NCI-H2081 (cell line): ENCODE measurements at places on chromosomes 6 and 20.

GRCh38 chr6:147135211-147135681 lies 69.0 kb upstream of the STXBP5 start:
- DNase-seq: no peak

DNA sequence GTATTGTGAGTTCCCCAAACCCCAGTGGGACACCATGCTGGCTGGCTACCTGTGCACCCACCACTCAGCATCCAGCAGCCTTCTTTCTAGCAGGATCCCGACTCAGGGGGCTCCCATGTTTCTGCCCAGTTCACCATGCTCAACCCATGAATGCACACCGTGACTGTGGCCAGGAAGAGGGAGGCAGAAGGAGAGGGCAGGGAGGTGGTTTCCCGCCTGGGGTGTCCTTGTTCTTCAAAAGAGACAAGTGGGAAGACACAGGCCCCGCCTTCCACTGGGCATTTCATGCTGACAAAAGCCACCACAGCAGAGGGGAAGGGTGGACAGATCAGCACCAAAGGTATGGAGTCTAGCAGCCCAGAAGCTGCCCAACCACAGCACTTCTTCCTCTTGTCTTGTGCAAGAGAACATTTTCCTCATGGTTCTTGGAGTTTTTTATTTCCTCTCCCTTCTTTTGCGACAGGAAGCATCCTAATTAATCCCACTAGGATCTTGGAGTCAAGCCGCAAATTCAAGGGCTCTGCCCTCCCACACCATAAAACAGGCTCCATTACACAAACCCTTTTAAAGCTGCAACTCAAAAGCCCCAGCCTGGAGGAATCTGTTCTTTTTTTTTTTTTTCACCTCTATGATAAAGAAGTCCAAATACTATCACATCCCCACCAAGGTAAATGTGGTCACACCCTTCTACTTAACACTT lies 13.5 kb upstream of the ANKRD60 start:
- no peak for DNase-seq

- no peak for DNase-seq
Observed at GRCh38 chr6:44778513-44778912, 391.0 kb downstream of the CDC5L start.

DNA sequence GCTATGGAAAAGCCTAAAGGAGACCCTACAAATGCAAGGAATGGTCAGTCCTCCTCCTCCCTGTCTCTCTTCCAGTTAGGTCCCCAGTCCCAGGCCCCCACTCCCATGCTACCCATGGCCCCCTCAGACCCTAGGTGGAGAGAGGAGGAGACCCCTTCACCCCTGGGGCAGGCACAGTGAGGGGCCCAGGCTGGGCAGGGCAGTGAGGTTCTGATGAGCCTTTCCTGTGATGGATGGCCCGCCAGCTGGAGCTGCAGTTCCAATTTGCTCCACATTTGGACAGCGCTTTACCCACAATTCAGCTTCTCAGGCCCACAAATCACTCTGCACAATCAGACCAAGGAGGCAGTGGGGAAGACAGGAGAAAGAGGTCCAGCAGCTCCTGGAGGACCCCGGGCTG lies 37.3 kb upstream of the MLN start:
- no peak for DNase-seq

- DNase-seq: no peak
Observed at GRCh38 chr6:122258839-122259238, 140.6 kb upstream of the HSF2 start.

GRCh38 chr20:36063916-36064657 lies 90.5 kb upstream of the EPB41L1 start:
- no peak for DNase-seq

DNA sequence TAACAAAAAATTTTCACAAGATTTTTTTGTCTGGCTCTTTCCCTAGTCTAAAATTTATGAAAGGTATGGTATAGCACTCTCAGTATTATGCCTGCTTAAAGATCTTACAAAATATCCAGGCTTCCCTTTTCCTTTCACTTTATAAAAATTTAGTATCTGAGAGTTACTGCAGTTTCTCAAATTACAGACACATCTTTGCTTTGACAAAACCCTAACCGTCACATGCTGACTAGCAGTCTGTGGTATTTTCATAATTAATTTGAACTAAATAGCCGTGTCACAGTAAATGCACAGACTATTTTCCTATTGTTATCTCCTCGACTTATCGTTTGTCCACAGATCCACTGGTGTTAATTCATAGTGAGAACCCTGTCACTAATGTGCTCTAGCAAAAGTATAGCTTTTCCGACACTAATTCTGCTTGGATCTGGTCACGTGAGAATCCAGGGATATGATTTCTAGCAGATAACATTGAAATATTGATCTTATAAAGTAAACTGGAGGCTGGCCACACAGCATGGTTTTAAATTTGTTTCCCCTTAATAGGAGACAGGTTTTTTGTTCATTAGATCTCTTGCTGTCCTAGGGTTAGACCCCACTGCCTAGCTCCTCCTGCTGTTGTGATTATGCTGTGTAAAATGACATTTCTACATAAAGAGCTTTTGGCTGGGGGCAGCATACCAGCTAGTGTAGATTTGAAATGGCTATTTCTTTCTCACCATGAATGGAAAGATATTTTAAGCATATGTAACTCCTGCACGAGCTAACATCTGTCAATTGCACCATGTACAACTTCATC lies 340.6 kb upstream of the SASH1 start:
- DNase-seq: no peak

GRCh38 chr20:44701118-44701857 lies 13.9 kb upstream of the CCN5 start:
- no peak for DNase-seq

DNA sequence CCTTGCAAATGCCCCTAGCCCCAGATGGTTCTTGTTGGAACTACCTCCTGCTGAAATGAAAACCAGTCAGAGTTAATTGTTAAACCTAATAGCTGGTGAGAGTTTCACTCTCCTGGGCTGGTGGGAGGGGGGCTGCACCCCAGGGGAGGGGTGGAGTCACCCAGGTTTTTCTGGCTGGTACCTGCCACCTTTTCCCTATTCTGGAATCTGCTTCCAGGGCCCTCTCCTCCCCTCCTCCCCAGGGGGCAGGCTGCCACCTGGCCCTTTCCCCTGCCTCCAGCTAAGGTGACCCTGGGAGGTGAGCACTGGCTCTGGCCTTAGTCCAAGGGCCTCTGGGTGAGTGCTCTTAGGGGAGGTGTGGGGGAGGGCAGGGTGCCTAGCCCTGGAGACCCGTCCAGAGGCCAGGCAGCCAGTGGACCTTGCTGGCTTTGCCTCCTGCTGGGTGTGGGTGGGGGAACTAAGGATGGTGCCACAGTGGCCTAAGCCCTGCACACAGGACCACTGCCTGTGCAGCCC lies 48.8 kb upstream of the EPB41L1 start:
- DNase-seq: no peak

GRCh38 chr6:129475477-129476247 lies 234.3 kb downstream of the ARHGAP18 start:
- DNase-seq: no peak

GRCh38 chr6:115945306-115945705 lies 115.4 kb downstream of the FRK start:
- no peak for DNase-seq

- DNase-seq: no peak
Observed at GRCh38 chr20:3223994-3224680, 14.8 kb downstream of the ITPA start.

DNA sequence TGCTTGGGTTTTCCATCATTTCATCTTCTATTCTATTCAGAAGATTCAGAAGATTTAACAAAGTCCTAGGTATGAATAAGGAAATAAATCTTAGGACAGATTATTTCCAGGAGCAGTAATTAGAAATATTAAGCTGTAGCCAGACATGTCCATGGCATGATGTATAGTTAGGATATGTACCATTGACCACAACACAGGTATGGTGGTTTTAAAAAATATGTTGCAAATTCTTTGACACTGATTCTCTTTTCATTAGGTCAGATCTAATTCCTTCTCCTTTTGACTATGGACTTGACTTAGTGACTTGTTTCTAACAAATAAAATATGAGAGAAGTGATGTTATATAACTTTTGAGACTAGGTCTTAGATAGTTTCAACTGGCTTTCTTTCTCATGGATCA lies 23.5 kb upstream of the PDE7B start:
- no peak for DNase-seq

DNA sequence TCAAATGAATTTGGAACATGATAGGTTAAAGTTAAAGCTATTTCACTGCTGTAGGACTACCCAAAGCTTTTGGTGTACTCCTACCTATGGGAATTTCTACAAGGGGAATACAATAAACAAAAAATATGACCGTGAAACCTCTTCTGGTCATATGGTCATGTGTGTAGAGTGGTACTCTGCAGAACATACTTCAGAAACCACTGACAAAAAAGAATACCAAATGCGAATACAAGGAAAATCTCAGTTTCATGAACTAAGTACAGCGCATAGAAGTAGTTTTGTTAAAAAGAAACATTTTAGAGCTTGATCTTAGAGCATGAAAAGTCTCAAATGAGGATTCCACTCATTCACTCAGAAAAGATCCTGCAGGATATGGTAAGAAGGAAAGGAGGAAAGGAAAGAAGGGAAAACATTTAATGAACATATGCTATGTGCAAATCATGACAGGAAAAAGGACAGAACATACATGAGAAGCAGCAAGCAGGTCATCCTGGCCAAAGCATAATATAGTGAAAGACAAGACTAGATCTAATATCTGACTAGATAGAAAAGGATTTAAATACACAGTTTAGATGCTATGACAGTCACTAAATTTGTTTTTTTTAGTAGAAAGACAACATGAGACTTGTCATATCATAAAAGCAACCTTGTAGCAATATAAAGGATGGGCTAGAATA lies 36.5 kb downstream of the SNX14 start:
- DNase-seq: no peak

DNA sequence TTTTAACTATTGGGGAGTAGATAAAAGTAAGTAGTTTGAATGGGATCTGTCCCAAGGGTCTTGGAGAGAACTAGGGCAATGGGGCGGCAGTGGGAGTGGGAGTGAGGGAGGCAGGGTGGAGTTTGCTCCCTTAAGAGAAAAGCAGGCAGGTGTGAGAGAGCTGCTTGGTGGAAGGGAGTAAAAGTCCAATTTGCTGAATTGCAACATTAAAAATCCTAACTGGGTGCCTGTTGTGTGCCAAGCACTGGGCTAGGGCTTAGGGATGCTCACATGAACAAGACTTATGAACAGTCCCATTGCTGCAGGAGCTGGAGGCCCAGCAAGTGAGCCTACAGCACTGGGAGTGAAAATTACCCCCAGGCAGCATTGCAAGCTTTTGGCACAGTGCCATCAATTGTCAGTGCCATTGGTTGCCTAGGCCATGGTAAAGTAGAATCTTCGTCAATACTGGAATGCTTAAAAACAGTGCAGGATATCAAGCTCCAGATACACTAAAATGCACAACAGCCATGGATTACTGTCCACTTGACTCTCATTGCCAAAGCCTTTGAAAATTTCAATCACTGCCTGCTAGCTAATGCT lies 277.7 kb upstream of the JARID2 start:
- DNase-seq: no peak

- DNase-seq: no peak
Observed at GRCh38 chr6:105331927-105332326, 71.0 kb downstream of the PREP start.

- DNase-seq: no peak
Observed at GRCh38 chr20:63709149-63709527, 1.3 kb downstream of the ZGPAT start.

DNA sequence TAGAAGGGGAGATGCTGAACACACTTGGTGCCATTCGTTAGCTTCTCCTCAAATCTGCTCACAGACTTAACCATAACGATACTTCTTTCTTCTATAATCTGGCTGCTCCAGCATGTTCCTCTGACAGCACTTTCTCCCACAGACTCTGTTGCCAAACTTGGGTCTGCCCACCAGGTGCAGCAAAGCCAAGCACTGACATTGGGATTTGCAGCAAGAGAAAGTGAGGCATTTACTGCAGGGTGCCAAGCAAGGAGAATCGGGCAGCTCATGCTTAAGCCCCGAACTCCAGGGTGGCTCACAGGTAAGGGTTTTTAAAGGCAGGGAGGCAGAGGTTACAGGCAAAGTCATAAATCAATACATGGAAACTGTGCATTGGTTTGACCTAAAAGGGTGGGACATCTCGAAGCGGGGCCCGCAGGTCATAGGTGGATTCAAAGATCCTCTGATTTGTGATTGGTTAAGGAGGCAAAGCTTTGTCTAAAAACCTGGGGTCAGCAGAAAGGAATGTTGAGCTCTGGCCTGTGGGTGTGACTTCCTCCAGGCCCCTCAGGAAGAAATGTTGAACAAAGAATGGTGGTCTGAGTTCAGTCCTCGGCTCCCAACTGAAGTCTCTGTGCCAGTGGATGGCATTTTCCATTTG lies 25.1 kb upstream of the PNPLA1 start:
- DNase-seq: no peak

GRCh38 chr6:79984261-79984660 lies 20.2 kb upstream of the TTK start:
- no peak for DNase-seq

DNA sequence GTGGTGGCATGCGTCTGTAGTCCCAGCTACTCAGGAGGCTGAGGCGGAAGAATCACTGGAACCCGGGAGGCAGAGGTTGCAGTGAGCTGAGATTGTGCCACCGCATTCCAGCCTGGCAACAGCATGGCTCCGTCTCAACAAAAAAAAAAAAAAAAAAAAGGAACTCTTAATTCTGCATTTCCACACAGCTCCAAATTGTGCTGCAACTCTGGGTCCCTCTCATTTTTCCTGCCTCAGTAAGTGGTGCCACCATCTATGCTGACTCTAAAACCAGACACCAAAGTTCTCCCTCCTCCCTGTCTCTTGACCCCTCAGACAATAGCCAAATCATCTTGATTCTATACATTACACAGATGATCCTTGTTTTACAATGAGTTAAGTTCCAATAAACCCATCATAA lies 133.9 kb downstream of the BTBD9 start:
- DNase-seq: no peak

DNA sequence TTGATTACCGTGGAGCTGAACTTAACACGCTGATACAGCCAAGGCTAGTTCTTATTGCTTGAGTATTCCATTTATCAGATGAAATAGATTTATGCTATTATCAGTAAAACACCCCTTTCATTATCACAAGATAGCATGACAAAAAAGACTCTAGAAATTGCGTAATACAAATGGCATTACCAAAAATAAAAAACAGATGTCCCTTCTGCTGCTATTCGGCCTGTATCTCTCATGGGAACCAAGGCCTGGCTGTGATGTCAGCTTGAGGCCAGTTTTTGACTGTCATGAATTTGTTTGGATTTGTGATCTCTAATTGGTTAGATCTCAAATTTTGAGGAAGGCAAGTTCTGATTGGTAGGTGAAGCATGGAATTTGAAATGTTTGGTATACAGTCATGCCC lies 25.2 kb downstream of the MEI4 start:
- DNase-seq: no peak

- DNase-seq: no peak
Observed at GRCh38 chr6:43776115-43776798, 6.2 kb downstream of the VEGFA start.

- no peak for DNase-seq
Observed at GRCh38 chr20:38630727-38631126, 29.1 kb downstream of the ARHGAP40 start.

- no peak for DNase-seq
Observed at GRCh38 chr6:17710331-17710730, 3.6 kb upstream of the NUP153 start.

- no peak for DNase-seq
Observed at GRCh38 chr6:106142876-106143431, 56.8 kb downstream of the PRDM1 start.
